ENCODE measurements at places on chromosomes 13 and 19.

GRCh38 chr13:49977992-49978391, 18.9 kb upstream of the TRIM13 start:
- DNase-seq, result no peak

GRCh38 chr19:44111910-44112463, 1.2 kb upstream of the ZNF225 start:
- DNase-seq, result no peak

GRCh38 chr13:113748101-113748861, 10.7 kb upstream of the TMEM255B start:
- DNase-seq, result no peak

DNA sequence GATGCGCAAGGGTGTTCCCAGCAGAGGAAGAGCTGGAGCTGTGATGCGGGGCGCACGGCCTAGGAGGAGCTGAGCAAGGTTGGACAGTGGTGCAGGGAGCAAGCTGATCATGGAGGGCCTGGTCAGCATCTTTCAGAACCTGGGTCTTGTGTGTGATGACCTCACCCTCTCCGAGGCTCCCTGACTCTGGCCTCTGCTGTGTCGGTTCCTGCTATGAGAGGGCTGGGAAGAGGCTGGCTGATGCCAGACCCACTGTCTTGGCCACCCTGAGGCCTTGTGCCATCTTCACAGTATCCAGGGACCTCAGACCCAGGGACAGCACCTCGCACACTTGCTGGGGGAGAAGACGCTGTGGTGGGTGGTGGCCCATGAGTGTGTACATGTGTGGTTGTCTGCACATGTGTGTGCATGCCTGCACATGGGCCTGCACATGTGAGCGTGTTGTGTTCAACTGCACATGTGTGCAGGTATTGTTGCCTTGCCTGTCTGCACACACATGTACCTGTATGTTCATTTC, 16.5 kb upstream of the C13orf46 start:
- DNase-seq, result no peak

GRCh38 chr13:98476538-98476966, 100.4 kb downstream of the STK24 start:
- DNase-seq, result peak; percentile 86

GRCh38 chr19:6671960-6672359, 2.0 kb upstream of the TNFSF14 start:
- DNase-seq, result no peak

GRCh38 chr13:51764184-51765141, 39.5 kb downstream of the DHRS12 start:
- peak; percentile 62 for DNase-seq

DNA sequence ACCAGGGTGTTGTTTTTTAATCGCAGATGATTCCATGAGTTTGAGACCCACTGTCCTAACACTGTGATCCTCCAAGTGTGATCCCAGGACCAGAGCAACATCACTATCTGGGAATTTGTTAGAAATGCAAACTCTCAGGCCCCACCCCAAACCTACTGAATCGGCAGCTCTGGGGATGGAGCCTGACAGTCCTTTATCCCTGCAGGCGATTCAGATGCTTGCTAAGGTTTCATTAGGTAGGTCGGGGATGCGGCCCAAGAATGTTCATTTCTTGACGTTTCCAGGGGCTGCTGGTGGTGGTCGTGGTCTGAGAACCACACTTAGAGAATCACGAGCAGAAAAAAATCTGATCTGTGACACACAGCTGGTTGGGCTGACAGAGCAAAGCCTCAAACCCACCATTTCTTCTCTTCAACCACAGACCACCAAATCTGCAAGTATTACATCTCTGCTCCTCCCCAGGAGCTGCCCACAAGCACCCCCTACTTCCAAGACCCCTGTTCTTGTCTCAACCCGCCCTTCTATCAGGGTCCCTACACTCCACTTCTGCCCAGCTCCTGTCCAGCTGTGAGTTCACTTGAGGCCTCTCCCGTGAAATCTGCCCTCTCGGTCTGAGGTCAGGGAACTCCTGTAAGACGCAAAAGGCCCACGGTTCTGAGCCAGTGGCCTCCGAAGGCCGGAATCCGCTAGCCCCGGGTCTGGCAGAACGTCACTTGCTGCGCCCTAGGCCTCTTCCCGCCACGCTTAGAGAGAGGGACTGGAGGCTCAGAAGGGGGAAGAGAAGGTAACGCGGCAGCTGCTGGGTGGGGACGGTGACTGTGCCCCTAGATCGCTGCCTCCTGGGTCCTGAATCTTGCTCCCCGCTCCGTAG, 1.1 kb upstream of the FARP1 start:
- no peak for DNase-seq

DNA sequence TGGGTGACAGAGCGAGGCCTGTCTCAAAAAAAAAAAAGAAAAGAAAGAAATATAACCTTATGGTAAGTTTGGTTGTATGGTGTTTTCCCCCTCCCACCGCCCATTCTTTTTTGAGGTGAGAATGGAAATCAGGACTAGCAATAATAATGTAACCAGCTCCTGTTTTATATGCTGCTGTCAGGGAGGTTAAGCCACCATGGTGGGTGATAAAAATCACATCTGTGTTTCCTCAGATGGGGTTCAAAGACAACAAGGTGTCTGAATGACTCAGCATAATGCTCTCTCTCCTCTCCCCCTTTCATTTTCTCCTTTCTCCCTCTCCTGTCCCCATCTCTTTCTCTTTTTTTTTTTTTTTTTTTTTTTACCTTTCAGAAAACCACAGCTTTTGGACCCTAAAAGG, 28.3 kb upstream of the GARRE1 start:
- no peak for DNase-seq

- DNase-seq, result peak; percentile 24
Measured at GRCh38 chr19:40752257-40752781, 1.3 kb downstream of the SNRPA start.

DNA sequence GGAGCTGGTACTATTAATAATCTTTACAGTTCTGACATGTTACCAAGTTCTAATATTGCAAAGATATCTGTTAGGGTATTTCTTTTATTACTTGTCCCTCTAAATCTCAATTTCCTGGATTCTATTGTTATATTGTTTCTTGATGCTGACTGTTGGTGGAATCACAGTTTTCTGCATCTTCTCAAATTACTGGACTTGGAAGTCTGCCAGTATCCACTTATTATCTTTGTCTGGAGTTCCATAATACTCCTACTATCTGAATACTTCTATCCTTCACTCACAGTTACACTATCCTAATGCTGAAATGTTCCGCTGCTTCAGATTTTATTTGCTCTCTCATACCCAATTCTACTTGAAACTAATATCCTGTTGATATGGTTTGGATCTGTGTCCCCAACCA, 1985.7 kb upstream of the PRR20A start:
- DNase-seq, result no peak

DNA sequence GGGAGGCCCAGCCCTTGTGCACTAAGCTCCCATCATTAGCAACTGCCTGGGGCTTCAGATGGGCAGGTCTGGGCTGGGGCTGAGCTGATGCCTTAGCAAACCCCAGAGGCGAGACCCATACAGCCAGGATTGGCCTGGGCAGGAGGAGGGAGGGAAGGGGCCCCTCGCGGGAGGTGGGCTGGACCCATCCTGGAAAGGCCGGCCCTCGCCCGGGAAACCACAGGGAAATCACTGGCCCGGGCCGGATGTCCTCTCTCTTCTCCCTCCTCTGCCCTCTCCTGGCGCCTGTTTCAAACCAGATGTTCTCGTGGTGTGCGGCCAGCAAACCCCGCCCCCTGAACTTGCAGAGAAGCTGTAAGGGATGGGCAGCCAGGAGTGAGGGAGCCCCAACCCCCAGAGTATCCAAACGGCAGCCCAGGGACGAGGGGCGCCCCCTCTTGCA, 43.1 kb downstream of the TMEM255B start:
- no peak for DNase-seq

GRCh38 chr13:105135852-105136615, 1399.4 kb downstream of the EFNB2 start:
- DNase-seq, result no peak

DNA sequence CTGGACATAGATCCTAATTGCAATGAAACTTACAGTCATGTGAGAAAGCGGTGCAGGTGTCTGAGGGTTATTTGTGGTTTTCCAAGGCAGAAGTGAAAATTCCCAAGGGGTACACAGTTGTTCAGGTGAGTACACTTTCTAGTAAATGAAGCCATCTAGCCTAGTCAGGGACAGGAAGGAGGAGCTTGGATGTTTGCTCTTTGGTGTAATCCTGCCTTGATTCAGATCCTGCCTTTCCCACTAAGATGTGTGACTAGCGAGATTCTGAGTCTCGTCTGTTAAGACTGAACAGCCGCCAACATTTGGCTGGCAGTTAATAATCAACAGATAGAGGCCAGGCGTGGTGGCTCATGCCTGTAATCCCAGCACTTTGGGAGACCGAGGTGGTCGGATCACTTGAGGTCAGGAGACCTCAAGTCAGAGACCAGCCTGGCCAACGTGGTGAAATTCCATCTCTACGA, 2.5 kb downstream of the RPS9 start:
- no peak for DNase-seq

GRCh38 chr13:58476206-58476918, 844.8 kb downstream of the PCDH17 start:
- DNase-seq, result no peak

DNA sequence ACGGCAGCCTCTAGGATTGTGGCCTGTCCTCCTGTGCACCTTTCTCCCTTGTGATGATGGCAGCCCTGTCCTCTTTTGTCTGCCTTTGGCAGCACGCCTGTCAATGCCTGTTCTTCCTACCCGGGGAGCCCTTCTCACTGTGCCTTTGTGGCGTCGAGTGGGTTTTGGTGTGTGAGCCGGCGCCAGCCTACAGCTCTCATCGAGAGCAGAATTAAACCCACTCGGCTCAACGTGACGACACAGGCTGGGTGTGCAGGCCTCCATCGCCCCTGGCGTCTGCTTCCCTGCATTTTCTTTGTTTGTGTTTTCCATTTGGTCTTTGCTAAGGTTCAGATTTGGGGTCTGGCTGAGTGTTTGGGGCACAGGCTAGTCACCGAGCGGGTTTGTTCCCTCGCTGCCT, 34.4 kb downstream of the AP1M1 start:
- DNase-seq, result no peak

DNA sequence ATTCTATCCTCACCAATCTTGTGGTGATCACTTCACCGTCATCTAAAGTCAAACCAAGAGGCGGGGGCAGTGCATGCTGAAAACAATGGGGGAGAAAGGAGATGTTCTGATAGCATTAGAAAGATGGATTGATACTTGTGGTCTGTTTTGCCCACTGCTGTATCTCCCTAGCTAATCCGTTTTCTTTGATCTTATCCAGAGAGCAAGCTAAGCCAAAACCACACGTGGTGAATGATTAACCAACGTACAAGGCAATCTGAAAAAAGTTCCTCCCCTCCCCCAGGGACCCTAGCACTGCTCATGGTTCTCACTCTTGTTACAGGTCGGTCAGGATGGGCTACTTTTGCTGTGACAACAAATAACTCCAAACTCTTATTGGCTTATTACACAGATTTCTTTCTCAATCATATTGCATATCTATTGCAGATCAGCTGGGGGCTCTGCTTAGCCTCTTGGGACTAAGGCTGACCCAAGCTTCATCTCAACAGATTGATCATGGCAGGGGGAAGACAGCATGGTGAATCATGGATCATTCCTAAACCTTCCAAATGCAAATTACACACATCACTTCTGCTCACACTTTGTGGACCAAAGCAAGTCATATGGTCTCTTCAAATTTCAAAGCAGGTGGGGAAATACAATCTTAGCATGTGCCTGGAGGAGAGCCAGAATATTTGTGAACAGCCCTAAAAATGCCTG, 11.9 kb upstream of the C13orf42 start:
- DNase-seq, result no peak

- DNase-seq, result no peak
Measured at GRCh38 chr19:51749979-51750378, 1.7 kb downstream of the FPR1 start.

GRCh38 chr13:32445461-32445860, 17.5 kb upstream of the N4BP2L1 start:
- no peak for DNase-seq

DNA sequence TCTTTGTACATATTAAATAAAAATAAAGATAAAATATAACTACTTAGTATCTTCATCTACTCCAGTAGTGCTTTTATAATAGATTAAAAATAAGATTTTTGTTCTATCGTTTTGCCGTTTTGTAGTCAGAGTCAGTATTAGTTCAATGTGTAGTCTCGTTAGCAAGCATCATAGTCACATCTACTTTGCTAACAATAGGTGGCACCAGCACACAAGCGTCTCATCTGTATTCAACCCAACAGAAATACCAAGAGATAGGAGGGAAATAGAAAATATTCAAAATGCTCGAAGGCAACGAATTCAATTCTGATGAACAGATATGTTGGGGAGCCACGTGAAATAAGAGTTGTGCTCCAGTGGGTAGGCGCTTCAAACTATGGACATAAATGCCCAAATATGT, 21.4 kb upstream of the MICU2 start:
- peak; percentile 32 for DNase-seq

DNA sequence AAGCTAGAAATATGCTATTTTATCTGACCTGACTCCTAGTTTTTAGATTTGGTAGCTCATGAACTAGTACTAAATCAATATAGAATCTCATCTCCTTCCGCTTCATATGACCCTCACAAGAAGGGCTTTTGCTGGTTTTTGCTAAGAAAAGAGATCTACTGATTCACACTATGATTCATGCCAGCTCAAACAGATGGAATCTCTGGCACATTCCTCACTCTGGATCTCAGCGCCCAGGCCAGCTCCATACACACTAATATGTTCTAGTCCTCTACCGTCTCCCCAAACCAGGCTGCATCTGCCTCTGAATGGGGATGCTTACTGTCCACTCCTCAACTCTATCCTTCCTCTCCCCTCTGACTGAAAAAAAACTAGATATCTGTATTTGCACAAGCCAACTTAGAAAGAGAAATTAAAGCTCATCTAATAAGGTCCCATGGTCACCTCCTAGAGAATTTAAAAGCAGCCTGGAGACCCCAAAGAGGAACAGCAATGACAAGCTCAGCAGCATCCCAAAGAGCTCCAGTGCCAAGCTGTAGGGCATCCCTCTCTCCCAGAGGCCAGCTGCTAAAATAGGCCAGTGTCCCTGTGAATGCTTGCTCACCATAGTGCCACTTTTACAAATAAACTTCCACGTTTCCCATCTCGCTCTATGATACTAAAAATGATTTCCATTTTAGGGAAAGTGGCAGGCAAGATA, 74.9 kb downstream of the LHFPL6 start:
- no peak for DNase-seq

- no peak for DNase-seq
Measured at GRCh38 chr13:29810145-29810742, 40.2 kb downstream of the UBL3 start.

GRCh38 chr19:8922591-8922990, 87.6 kb downstream of the MUC16 start:
- no peak for DNase-seq

GRCh38 chr13:39321574-39321973, 281.4 kb downstream of the LHFPL6 start:
- no peak for DNase-seq

- no peak for DNase-seq
Measured at GRCh38 chr13:110546926-110547325, 14.6 kb downstream of the RAB20 start.
